Stimulated activated CD4-positive, alpha-beta T cell treated with anti-CD3 and anti-CD28 coated beads, TNF-alpha, amount 100 ng/mL, for 4 hours (primary cell): ENCODE measurements at places on chromosomes 6 and 20.

DNA sequence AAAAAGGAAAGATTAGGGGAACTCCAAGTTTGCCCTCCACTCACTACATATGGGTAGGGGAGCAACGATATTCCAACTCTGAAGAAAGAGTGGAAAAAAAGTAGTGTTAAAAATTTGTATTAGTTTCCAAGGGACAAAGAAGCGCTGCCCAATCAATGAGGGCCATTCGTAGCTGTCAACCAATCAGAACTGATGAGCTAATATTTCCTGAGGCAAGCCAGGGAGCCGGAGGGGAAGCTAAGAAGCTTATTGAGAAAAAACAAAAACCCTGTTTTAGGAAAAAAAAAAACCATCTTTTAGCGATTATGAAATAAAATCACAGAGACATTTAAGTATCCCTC lies 59.5 kb downstream of the TRIM38 start:
- no peak for DNase-seq

GRCh38 chr6:22716721-22717120 lies 147.4 kb downstream of the HDGFL1 start:
- DNase-seq: no peak

- DNase-seq: no peak
These were observed 50.9 kb downstream of the TMEM242 start for GRCh38 chr6:157272372-157272771.

- no peak for DNase-seq
These were observed 15.7 kb upstream of the FAM83C start for GRCh38 chr20:35307666-35308653.

DNA sequence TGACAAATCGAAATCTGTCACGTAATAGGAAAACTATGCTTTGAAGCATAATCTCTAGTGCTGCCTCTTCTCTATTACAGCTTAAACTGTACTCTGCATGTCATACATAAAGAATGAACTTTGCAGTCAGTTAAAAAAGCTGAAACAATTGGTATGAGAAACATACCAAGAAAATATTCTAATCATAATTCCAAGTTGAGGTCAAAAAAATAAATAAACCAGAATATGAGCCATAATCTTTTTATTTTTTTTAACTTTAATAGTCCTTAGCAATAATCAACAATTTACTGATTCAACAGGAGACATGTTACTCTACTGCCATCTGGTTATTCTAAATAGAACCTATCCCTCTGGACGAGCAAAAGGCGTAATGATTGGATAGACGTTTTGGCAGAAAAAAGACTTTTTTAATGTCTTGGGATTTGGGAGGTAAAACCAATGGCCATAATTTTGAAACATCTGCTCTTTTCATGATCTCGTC lies 224.4 kb upstream of the FLRT3 start:
- no peak for DNase-seq
